ENCODE measurements at places on chromosomes 7 and 10.

DNA sequence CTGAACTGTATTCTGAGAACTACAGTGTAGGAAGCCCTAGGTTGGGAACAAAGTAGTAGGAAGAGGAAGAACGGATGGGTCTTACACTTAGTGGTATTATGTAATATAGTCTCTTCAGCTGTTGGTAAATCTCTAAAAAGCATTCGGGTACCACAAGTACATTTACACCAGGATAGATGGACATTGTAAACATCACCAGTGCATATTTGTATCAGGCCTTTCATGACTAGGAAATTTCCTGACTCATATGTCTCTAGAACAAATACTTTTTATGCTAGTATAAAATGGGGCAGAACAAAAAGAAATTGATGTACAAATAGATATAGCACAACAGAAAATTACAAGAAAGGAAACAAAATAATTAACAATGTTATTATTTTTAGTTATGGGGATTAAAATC is 21.5 kb upstream of the OR6B1 start:
- DNase-seq = no peak

DNA sequence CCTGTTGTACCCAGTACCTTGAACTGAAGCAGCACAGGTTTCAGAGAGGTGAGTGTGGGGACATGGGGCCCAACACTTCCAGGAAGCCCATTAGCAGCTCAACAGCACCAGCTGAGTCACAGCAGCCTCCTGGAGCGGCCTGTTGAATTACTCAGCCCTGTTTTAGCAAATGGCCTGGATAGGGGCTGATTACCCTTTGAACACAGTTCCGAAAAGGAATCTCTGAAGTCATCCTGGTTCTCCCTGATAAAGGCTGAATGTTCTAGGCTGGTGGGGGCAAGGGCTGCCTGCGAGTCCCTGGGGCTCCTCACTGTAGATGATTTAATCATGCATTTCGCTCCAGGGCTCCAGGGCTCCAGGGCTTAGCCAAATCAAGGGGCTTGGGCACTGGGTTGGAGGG is 287.5 kb downstream of the GRID1 start:
- DNase-seq = no peak

GRCh38 chr7:110356438-110356837 is 734.5 kb upstream of the LRRN3 start:
- DNase-seq = no peak

GRCh38 chr7:4964506-4964905 is 5.5 kb upstream of the MMD2 start:
- DNase-seq = peak; percentile 13

DNA sequence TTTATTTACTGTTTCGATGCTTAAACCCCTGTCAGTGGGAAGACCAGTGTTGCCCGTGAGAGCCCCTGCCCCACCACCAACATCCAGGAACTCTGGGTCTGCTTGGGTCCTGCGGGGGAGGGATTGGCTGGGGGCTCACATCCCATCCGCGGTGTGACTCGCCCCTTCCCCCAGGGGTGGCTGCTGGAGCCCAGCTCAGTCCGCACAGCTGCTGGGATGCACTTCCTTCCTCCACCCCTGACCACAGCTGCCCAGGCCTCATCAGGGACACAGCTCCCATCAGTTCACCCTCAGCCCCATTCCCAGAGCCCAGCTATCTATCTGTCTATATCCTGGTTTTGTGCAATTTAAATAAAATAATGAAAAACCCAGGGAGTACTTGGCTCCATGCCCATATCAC is 54.5 kb downstream of the JAKMIP3 start:
- peak; percentile 72 for DNase-seq

DNA sequence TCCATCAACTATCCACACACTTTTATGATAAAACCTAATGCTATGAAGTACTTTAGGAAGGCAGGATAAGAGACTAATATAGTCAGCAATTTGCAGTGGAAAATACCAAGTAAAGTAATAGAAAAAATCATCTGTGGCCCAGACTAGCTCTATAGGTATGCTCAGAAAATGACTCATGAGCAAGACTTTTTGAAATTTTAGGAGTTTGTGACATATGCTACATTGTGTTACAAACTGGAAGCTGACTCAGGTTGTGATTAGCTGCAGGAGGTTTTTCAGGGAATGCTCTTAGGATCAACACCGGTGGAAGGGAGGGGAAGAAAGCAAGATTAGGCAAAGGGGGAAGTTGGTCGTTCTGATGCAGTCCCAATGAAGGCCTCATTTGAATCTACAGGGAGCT is 56.1 kb downstream of the FEZF1 start:
- no peak for DNase-seq

DNA sequence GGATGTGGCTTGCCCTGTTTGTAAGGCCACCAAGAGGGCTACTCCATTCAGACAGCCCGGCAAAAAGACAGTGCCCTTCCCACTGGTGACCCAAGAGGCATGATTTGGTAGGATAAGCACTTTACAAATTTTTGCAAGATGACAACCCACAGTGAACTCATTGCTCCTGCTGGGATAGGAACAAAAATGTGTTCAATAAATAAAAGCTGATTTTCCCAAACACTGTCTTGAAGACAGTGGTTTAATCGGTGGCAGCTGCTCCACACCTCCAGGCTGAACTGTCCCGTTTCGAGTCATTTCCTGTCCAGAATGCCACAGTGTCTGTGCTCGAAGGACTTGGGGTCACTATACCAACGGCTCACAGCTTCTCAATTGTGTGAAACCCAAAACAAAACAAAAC is 45.1 kb upstream of the NPTX2 start:
- DNase-seq = no peak

DNA sequence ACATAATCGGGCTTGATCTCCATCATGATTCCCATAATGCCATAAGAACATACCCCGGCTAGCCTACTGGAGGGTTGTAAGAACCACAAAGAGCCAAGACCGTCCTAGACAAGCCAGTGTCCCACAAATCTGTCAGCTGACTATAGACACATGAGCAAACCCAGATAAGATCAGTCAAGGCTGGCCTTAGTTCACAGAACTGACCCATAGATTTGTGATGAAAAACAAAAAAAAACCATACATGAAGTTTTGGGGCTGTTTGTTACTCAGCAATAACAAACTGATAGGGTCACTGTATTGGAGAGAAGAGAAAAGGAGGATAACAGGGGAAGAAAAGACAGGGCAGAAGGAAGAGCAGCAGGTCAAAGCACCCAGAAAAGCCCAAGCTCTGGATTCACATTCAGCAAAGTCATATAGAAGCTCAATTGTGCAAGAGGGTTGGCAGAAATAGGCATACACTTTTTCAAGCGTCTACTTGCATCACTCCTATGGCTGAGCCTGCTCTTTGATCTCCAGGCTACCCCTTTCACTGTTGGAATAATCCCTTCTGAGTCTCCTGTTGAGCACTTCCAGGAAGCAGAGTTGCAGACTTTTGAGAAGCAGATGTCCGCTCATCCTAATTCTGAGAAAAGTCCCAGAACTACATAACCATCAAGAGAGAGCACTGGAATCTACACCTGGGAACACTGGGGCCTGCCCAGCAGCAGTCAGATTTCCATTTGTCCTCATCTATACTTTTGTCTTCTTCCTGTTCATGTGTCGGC is 122.0 kb upstream of the HABP2 start:
- DNase-seq = no peak

- DNase-seq = no peak
Observed at GRCh38 chr7:2066251-2066919, 166.4 kb downstream of the MAD1L1 start.

- no peak for DNase-seq
Observed at GRCh38 chr10:1022413-1022812, 3.2 kb downstream of the IDI2 start.

GRCh38 chr10:1523221-1523620 is 214.1 kb downstream of the ADARB2 start:
- DNase-seq = no peak

Measured in chondrocyte (in vitro differentiated cells).